ENCODE measurements at places on chromosomes 6 and 20.
A peak's percentile ranks its signal among the peaks of the same experiment; 100 is the strongest.

- DNase-seq, result no peak
These were observed 152.8 kb downstream of the TMEM200A start for GRCh38 chr6:130518588-130518987.

GRCh38 chr6:25617997-25618396, 34.0 kb upstream of the SCGN start:
- DNase-seq, result no peak

DNA sequence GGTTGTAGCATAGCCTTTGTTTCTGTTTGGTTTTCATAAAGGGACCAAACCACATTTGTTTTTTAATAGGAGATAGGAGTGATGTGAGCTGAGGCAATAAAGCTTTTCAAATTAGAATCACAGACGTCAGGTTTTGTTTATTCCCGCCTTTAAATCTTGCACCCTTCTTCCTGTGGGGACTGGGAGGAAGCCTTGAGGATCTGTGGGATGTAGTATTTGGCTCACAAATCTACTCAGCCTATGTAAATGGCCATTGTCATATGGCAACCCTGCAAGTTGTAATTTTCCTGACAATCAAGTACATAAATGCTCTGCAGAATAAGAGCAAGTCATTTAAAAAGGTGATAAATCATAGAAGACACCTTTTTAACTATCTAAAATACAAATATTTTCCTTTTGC, 110.4 kb downstream of the ADGRG6 start:
- no peak for DNase-seq

GRCh38 chr20:20212675-20213096, 155.2 kb upstream of the INSM1 start:
- no peak for DNase-seq

- DNase-seq, result peak; percentile 86
These were observed 1.6 kb downstream of the MARCKS start for GRCh38 chr6:113858480-113859348.

DNA sequence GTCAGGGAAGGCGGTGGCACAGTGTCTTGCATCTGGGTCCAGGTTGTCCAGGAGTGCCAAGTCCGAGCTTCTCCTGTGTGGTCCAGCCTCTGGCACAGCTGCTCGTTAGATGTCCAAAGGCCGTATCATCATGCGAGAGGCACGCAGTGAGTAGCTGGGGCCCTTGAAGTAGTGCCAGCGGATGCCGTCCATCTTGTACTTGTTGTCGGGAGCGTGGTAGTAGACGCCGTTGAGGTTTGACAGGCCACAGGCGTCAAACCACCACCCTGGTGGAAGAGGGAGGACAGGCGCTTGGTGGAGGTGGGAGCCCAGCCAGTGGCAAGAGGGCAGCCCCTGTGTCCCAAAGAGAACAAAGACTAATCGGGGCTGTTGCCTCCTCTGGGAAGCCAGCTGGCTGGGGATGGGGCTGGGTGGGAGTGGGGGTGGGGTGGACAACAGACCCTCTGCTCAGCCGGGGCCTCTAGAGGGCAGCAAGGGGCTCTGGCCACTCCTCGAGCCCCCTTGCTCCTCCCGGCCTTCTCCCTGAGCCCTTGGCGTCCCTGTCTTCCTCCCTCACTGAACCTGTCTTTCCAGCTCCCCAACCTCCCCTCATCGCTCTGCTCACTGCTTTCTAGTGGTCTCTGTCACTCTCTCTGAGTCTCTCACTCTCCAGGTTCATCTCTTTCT, 39.5 kb downstream of the FAM110A start:
- peak; percentile 69 for DNase-seq

GRCh38 chr6:71420095-71420692, 131.6 kb downstream of the OGFRL1 start:
- DNase-seq, result no peak

DNA sequence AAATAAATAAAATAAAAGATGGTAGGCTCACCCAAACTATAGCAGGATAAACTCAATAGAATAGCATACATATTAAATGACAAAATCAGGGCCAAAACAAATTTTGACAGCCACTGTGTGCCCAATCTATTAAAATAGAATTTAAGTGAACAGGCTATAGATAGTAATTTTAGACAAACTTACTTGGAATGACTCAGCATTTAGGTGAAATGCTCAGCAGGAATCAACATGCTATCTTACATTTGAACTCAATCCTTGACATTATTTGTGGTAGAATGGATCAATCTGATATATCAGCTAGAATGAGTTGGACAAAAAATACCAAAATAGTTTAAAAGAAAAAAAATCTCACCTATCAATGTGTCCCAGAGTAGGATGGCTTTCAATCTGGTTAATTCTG, 578.6 kb downstream of the RFPL4B start:
- no peak for DNase-seq

- no peak for DNase-seq
These were observed 43.1 kb downstream of the STK38 start for GRCh38 chr6:36504181-36504580.

- DNase-seq, result no peak
These were observed 1.5 kb downstream of the PYGB start for GRCh38 chr20:25249198-25249931.

- DNase-seq, result no peak
These were observed 128.2 kb downstream of the SNX5 start for GRCh38 chr20:17840423-17840822.

DNA sequence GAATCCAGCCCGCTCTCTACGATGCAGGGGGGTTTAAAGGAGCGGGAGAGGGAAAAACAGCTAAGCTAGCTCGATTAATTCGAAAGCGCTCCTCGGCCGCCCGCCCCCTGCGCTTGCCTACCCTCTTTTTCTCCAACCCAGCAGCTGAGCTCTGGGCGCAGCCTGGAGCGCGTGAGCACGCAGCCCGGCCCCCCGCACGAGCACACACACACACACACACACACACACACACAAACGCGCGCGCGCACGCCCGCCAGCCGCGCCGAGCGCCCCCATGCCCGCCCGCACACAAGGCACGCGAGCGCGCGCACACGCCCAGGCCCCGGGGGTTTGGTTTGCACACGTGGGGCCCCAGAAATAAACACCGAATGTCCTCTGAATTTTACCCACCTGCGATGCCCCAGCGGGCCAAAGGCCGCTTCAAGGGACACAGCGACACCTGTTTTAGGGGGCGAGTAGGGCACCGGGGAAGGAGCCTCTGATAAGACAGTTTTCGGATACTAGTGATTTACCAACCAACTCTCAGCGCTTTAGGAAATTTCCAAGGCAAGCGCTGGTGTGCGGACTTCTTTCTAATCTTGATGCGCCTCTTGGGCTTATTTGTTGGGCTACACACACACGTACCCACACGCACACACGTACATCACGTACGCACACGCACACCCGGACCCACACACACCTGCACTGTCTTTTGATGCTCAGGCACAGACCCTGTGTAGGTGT, 802 bp upstream of the NRN1 start:
- no peak for DNase-seq

DNA sequence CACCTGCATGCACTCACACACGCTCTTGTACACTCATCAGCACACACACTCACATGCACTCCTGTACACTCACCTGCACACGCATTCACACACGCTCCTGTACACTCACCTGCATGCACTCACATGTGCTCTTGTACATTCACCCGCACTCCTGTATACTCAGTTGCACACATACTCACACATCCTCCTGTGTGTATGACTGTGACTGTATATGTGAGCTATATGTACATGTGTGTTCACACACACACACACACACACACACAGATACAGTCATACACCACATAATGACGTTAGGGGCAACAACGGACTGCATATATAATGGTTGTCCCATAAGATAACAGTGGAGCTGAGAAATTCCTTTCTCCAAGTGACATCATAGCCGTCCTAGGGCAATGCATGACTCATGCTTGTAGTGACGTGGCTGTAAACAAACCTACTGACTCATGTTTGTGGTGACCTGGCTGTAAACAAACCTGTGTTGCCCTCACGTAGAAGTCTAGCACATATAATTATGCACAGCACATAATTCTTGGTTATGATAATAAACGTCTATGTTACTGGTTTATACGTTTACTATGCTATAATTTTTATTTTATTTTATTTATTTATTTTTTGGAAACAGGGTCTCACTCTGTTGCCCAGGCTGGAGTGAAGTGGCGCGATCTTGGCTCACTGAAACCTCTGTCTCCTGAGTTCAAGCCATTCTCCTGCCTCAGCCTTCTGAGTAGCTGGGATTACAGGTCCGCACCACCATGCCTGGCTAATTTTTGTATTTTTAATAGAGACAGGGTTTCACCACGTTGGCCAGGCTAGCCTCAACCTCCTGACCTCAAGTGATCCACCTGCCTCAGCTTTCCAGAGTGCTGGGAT, 22.8 kb upstream of the TAF4 start:
- DNase-seq, result no peak

GRCh38 chr20:41607791-41608190, 10.4 kb downstream of the CHD6 start:
- no peak for DNase-seq

GRCh38 chr20:1293641-1294379, 27.7 kb downstream of the SNPH start:
- DNase-seq, result no peak

DNA sequence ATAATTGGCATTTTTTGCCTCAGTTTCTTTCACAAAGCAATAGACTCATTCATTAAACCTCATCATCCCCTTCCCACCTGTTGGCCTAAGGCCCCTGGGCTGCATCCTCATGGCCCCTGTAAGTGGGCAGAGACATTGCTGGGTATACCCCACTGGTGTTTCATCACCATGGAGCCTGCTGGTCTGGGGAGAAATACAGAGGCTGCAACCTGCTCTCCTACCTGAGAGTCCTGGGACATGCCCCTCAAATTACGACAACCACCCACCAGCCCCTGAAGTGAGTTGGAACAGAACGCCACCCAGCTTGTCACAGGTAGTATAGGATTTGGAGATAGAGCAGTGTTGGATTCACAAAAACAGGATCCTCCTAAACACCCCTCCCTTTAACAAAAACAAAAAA, 190.8 kb downstream of the ANKRD60 start:
- DNase-seq, result no peak

DNA sequence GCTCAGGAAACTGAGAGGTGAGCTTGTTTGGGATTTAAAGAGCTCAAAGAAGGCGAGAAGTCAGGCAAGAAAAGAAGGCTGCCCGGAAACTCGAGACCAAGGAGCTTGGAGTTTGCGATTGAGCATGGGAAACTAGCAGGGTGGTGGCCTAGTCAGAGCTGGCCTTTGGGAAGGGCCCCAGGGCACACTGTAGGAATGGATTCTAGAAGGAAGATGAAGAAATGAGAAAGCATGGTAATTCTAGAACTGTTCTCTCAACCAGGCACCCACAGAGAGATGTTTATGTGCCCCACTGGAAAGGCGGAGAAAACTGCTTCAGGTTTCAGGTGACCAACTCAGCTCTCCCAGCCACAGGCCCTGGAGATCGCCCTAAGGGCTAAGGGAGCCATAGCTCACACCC, 126.2 kb downstream of the FOXO3 start:
- DNase-seq, result no peak

DNA sequence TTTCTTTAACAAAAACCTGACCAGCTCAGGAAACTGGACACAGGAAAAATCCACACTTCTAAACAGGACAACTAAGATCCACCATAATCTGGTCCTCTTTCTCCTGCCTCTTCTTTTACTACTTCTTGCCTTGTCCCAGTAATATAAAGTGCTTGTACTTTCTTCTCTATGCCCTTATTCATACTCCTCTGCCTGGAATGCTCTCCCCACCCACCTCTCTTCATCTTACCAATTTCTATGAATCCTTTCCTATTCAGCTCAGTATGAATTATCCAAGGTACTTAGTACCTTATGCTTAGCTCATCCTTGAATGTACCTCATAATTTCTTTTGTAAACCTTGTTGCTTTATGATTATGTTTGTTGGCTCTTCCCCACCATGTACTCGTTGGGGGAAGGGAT, 159.4 kb downstream of the CDK19 start:
- no peak for DNase-seq

- no peak for DNase-seq
These were observed 659 bp downstream of the TAF4 start for GRCh38 chr20:62064770-62065673.

- DNase-seq, result no peak
These were observed 15.4 kb upstream of the CDYL start for GRCh38 chr6:4760773-4761172.

GRCh38 chr6:44594481-44594880, 207.0 kb downstream of the CDC5L start:
- DNase-seq, result no peak

GRCh38 chr6:2369606-2370005, 124.2 kb upstream of the GMDS start:
- no peak for DNase-seq

DNA sequence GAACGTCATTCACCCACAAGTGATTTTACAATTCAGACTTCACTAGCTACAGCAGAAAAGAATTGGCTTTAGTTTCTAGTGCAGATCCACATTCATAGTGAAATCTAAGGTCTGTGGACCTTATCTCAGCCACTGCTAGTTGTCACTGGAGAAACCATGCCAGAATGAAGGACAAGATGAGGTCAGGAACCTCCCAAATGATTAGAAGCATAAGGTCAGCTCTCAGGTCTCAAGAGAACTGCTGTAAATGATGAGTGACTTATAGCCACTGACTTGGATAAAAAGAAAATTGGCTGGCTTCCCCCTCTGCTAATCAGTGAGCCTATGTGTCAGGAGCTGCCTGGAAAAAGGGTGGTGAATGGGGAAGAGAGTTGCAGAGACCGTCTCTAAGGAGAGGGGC, 265.3 kb upstream of the BMP2 start:
- no peak for DNase-seq

- no peak for DNase-seq
These were observed 385.7 kb upstream of the MMS22L start for GRCh38 chr6:97668716-97669115.

DNA sequence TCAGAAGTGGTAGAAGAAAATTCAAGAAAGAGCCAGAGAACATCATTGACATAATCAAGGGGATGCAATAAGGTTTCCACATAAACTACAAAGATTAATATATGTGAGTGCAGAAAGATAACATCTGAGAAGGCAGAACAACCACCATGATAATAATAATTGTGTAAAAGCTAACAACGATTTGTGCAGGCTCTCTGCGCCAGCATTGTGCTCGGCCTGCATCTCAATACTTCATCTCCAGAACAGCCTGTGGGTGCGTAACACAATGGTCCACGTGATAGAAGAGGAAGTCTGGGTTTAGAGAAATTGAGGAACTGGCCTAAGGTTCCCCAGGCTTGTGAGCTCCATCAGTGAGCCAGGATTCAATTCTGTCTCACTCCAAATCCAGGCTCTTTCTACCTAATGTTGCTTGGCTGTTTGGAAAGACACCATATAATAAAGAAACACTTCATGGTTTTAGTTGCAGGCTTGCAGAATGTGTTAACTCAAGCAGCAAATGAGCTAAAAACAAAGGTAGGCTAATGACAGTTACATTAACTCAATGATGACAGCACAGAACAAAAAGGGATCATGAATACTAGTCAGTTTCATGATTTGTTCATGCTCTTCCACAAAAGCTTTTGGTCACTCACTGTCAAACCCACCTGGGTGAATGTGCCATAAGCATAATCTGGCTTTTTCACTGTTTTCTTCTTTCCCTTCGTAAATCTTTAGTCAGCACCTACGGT, 71.2 kb downstream of the LY86 start:
- no peak for DNase-seq

- DNase-seq, result no peak
These were observed 291.7 kb downstream of the SLC35F1 start for GRCh38 chr6:118198746-118199145.

All from natural killer cell treated with Interleukin-12 subunit alpha and Interleukin-12 subunit beta and Interleukin-15 and Interleukin-18, amount 100 ng/mL, for 72 hours (primary cell).